Large intestine (tissue), 12 donors: ENCODE measurements at places on chromosomes 4 and X. TPM values are rescaled to one million over a fixed set of nuclear protein-coding genes. Genes with fewer than 3 reads are reported as not detected.

- no peaks in the 10 kb centered on the region for H3K27me3 ChIP-seq
- H3K27ac ChIP-seq: no peak overlapping the region
- peaks cover 13% of the 10 kb centered on the region for H3K4me1 ChIP-seq
- no peaks in the 10 kb centered on the region for H3K36me3 ChIP-seq
Measured at GRCh38 chr4:153140294-153140693, 63.9 kb upstream of the TRIM2 start.

- no peak for DNase-seq
- no peak overlapping the region for H3K4me3 ChIP-seq
- no peaks in the 10 kb centered on the region for H3K36me3 ChIP-seq
- no peaks in the 10 kb centered on the region for H3K27me3 ChIP-seq
Measured at GRCh38 chr4:125044886-125045285, 269.9 kb upstream of the FAT4 start.

- no peak overlapping the region for H3K4me3 ChIP-seq
- DNase-seq: no peak
- H3K36me3 ChIP-seq: no peaks in the 10 kb centered on the region
- peaks cover 3% of the 10 kb centered on the region for H3K27me3 ChIP-seq
Measured at GRCh38 chr4:145216535-145216934, 36.1 kb upstream of the OTUD4 start.

- H3K4me1 ChIP-seq: no peaks in the 10 kb centered on the region
- H3K27ac ChIP-seq: no peak overlapping the region
- no peaks in the 10 kb centered on the region for H3K36me3 ChIP-seq
Measured at GRCh38 chr4:41734371-41734770, 14.2 kb downstream of the PHOX2B start.

DNA sequence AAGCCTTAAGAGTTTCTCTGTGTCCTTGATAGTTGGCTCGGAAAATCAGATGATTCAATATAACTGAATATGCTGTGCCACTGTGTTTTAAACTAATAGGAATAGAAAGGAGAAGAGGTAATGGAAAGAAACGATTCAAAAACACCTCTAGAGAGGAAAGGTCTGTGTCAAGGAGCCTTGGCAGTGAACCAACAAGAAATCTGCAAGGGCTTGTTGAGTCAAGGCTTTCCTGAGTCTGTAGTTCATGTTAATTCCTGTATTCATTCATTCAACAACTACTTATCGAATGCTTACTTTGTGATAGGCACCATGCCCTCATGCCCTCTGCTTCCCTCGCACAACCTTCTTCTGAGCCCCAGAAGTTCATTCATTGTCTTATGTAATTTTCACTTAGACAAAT, 336.0 kb downstream of the PDHA2 start:
- no peak for DNase-seq
- H3K36me3 ChIP-seq: no peaks in the 10 kb centered on the region
- no peak overlapping the region for H3K27ac ChIP-seq
- H3K27me3 ChIP-seq: no peaks in the 10 kb centered on the region

DNA sequence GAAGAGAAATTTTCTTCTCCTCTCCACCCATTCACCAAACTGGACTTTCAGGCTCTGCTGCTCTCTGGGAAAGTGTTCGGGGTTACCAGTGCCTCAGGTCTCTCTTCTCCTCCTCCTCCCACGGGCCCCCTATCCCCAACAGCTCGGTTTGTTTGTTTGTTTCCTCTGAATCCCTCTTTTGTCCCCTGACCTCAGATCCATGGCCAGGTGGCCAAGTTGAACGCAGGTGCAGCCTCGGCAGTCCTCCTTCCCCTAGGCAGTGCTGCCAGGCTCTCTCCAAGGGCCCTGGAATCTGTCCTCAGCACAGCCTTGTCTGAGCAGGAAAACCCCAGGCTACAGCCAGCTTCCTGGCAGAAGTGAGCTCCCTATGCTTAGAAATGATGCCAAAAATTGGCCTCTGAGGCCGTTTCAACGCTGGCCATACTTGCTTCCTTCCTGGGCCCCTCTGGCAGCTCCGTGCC, 60.0 kb downstream of the FHDC1 start:
- no peaks in the 10 kb centered on the region for H3K27me3 ChIP-seq
- no peaks in the 10 kb centered on the region for H3K36me3 ChIP-seq
- H3K4me1 ChIP-seq: peaks cover 24% of the 10 kb centered on the region
- no peak for DNase-seq
- H3K4me3 ChIP-seq: no peak overlapping the region

- no peaks in the 10 kb centered on the region for H3K36me3 ChIP-seq
- H3K4me1 ChIP-seq: peaks cover 13% of the 10 kb centered on the region
- H3K4me3 ChIP-seq: no peak overlapping the region
- peak; percentile 29 for DNase-seq
Measured at GRCh38 chr4:38531141-38531727, 132.8 kb upstream of the KLF3 start.

DNA sequence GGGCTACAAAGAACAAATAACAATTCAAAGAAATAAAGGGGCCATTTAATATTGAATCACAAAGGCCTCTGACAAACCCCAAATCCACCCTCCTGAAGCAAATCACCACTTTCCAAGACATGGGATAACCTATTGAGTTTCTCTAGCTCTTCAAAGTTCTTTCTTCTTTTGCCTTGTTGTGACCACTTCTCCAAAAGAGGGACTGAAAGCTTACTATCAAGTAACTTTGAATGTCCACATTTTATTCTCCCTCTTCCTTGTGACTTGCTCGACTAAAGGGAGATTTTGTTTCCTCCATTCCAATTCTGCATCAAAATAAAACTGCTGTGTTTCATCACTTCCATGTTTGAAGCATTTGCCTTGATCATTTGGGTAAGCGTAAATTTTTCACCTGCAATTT, 166.6 kb upstream of the SLC7A11 start:
- no peak for DNase-seq
- no peak overlapping the region for H3K27ac ChIP-seq
- no peak overlapping the region for H3K4me3 ChIP-seq
- no peaks in the 10 kb centered on the region for H3K36me3 ChIP-seq
- H3K27me3 ChIP-seq: no peaks in the 10 kb centered on the region
- H3K4me1 ChIP-seq: peaks cover 8% of the 10 kb centered on the region

DNA sequence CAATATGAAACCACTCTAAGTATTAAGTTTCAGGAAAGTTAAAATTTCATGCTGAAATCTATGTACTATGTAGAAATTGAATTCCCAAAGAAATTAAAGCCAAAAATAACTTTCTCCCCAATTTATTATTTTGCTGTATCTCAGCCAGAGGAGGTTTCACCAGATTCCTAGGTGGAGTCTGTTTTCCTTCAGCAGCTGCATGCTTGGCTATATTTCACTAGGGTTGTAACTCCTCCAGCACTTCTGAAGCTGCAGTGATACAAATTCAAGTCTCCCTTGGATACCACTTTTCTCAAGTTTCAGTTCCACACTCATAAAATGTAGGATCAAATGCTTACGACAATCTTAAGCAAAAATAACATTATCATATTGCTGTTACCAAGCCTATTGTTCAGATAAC, 41.2 kb upstream of the ZC4H2 start:
- no peaks in the 10 kb centered on the region for H3K27me3 ChIP-seq
- H3K36me3 ChIP-seq: no peaks in the 10 kb centered on the region
- H3K27ac ChIP-seq: no peak overlapping the region
- no peaks in the 10 kb centered on the region for H3K4me1 ChIP-seq
- no peak for DNase-seq

TMEM150C gene
- polyA plus RNA-seq: 3.9 TPM

UGT2A1 gene
- 0.04 TPM for polyA plus RNA-seq

AREG gene
- 4.6 TPM for polyA plus RNA-seq

TASL gene
- polyA plus RNA-seq: 0.96 TPM

GPR82 gene
- polyA plus RNA-seq: 1.4 TPM

MAGEB2 gene
- not detected for polyA plus RNA-seq

ARR3 gene
- polyA plus RNA-seq: 0.43 TPM
